ENCODE measurements at places on chromosomes 4 and X. TPM values are rescaled to one million over a fixed set of nuclear protein-coding genes. Genes with fewer than 3 reads are reported as not detected.

DNA sequence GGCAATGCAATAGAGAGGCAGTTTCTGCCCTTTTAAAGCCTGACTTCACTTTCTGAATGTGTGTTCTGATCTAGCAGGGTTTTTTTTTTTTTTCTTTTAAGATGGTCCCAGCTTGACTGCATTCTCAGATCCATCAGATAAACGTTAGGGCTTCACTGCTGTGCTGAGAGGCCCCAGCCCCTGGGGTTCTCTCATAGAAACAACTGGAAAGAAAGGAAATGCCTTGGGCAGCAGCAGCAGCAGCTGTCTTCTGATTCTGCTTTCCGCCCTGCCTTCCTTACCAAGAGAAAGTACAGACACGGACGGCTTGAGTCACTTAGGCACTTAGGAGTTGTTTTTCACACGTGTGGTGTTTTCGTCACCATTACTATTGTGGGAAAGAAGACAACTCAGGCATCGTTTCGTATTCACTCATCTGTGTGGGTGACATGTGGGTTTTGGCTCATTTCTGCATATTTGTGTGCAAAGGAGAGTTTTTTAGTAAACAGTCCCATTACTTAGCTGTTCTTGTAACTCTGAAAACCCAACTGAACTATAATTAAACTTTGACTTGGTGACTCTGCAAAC, 172.0 kb downstream of the PTTG2 start:
- peak; percentile 48 for DNase-seq

- DNase-seq: no peak
Measured at GRCh38 chr4:104524591-104524990, 29.9 kb upstream of the CXXC4 start.

DNA sequence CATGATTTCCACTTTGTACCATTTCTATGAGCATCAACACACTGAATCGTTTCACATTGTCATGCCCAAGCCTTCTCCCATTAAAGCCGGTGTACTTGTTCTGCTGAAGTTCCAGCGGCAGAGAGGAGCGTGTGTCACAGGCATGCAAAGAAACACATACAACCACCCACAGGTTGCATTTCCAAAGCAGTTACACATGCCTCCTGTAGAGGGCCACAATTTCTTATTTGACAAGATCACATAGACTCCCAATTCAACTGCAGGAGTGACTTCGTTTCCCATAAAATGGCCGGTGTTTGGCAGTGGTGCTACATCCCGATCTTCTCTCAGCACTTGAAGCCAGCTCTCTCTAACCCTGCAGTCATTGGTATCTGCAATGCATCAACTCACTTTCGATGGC, 992.6 kb downstream of the NLGN4X start:
- peak; percentile 39 for DNase-seq

GRCh38 chr4:13705521-13706041, 78.1 kb upstream of the BOD1L1 start:
- DNase-seq: peak; percentile 5

- no peak for DNase-seq
Measured at GRCh38 chrX:3263681-3264126, 82.7 kb downstream of the MXRA5 start.

- DNase-seq: no peak
Measured at GRCh38 chr4:138672393-138672976, 343.1 kb upstream of the NOCT start.

GRCh38 chr4:1842993-1843448, 12.9 kb downstream of the LETM1 start:
- no peak for DNase-seq

DNA sequence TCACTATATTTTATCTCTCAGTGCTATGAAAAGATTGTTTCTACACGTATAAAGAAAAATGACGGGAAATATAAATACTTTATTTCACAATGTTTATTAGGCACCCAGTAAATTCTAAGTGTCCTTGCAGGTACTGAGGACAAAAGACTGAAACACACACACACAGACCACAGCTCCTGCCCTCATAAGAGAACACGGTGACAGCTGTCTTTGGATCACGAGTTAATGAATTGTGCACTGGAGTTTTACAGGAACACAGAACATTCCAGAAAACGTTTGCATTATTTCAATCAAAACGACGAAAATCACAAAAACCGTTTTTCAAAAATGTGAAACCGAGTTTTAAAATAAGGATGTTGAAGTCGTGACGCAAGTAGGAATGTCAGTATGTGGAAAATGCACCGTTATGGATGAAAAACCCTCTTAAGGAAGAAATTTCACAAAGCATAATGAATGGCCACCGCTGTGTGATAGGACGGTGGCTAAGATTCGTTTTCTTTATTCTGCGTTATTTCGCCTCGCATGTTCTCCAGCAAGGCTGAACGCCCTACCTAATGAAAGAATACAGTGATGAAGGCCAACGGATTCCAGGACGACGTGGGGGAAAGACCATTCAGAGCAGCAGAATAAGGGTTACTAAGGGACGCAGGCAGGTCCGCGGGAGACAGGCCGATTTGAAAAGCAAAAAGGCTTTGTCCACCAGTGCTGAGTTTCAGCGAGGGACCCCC, 24.2 kb downstream of the FAM156A start:
- no peak for DNase-seq

GRCh38 chr4:185471235-185472102, at the start of gene CCDC110:
TSS of gene CCDC110 (minus strand) at chr4:185471733. CDS start at chr4:185471683, 50 bp downstream.
- DNase-seq: peak; percentile 98

DNA sequence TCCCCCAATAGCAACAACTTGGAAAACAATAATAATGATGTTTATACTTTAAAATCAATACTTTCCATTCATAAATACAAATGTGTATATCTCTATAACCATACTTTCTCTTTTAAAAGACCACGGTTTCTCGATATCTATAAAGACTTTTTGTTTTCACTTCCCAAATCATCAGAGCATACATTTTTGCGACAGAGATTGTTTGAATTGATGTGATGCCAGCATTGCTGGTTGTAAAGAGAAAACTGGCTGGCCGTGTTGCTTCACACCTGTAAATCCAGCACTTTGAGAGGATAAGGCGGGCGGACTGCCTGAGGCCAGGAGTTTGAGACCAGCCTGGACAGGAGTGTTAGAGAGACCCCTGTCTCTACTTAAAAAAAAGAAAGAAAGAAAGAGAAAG, 77.6 kb upstream of the ZNF518B start:
- DNase-seq: no peak

DNA sequence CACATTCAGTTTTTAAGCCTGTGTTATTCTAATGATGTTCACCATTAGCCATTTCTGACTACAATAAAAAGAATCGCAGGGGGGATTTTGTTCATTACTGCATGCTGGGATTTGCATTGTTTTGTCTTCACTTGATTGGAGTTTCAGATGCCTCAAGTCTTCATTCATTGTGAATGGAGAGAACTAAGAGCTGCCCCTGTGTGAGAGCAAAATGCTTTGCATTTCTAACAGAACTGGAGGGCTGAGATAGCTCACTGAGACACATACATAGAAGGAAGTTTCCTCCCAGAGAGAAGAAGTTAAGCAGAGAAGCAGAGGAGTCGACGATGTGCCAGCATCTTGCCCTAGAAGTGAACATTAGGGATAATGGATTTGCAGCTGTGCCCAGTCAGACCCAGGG, 113.5 kb upstream of the GATB start:
- peak; percentile 50 for DNase-seq

- no peak for DNase-seq
Measured at GRCh38 chrX:129781134-129781672, 1.5 kb downstream of the SASH3 start.

- no peak for DNase-seq
Measured at GRCh38 chrX:110282922-110283321, 35.0 kb downstream of the AMMECR1 start.

- DNase-seq: no peak
Measured at GRCh38 chr4:85986266-85986665, 373.6 kb downstream of the MAPK10 start.

GRCh38 chr4:160716551-160716950, 1447.2 kb downstream of the FSTL5 start:
- DNase-seq: no peak

DNA sequence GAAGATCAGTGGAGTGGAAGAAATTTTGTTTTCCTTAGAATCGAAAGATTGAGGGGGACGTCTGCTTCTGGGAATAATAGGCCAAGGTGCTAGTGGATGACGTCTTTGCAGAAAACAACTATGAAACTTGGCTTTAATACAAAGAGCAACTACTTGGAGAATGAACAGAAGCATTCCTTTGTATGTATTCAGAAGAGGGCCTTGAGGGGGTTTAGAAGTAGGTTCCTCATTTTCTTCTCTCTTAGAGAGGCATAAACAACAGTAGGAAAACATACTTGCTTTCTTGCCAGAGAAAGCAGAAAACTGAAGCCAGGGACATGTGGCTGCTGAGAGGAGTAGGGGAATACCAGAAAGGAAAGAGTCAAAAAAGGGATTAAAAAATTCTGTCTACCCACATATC, 167.8 kb downstream of the ZNF330 start:
- DNase-seq: no peak

GRCh38 chr4:24889991-24890390, 22.9 kb downstream of the CCDC149 start:
- no peak for DNase-seq

DNA sequence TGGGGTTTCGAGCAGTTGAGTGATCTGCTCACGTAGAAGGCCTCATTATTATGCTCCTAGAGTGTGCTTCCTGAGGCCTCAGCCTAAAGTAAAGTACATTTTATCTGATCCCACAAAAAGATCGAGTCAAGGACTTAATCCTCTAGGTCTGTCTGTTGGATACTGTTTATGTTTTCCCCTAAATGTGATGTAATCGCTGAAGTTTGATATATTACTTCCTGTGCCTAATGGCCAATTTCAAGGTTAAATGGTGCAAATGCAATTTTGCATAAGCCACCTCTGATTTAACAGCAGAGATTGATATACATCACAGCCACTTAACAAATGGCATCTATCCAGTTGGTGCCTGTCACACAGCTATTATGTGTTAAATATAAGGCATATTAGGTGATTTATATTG, 19.4 kb upstream of the SERTM2 start:
- DNase-seq: no peak

DNA sequence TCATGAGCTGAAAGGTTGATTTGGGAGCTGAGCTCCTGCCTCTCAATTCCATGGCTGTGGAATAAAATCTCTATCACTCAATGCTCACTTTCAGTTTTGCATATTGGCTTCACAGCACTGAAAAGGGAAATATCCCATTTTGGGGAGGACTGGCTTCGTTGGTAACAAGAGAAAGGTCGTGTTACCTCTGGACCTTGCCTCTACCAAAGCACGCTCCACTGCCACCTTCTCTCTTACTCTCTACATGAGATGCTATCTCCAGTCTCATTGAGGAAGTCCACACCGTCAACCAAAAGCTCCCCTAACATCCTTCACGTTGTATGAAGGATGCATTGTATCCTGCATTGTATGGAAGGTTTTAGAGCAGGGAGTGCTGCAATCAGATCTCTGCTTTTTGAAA, 195.0 kb upstream of the LDB2 start:
- no peak for DNase-seq

RIBC1 gene
- total RNA-seq: 0.39 TPM

BMX gene
- not detected for total RNA-seq

RAP1GDS1 gene
- 32.4 TPM for total RNA-seq

Data from GM23338 (cell line).